ENCODE measurements at places on chromosomes 1 and 21.

DNA sequence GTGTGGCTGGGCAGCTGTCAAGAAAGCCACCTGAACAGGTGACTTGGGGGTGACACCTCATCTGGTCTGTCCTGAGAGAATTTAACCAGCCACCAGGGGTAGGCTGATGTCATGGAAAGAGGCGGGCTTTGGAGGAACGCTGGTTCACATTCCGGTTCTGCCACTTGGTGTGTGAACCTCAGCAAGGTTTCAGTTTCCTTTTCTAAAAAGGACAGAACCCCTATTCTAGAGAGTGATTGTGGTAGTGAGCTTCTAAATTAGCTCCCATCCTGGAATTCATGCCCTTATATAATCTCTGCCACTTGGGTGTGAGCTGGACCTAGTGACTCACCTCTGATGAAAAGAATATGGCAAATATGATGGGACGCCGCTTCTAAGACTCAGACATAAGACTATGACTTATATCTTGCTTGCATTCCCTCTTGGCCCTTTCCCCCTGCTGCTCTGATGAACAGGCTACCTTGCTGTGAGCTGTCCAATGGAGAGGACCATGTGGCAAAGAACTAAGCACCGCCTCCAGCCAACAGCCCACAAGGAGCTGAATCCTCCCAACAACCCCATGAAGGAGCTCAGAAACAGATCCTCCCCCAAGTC lies 332.1 kb downstream of the RRAGC start:
- no peak for DNase-seq

DNA sequence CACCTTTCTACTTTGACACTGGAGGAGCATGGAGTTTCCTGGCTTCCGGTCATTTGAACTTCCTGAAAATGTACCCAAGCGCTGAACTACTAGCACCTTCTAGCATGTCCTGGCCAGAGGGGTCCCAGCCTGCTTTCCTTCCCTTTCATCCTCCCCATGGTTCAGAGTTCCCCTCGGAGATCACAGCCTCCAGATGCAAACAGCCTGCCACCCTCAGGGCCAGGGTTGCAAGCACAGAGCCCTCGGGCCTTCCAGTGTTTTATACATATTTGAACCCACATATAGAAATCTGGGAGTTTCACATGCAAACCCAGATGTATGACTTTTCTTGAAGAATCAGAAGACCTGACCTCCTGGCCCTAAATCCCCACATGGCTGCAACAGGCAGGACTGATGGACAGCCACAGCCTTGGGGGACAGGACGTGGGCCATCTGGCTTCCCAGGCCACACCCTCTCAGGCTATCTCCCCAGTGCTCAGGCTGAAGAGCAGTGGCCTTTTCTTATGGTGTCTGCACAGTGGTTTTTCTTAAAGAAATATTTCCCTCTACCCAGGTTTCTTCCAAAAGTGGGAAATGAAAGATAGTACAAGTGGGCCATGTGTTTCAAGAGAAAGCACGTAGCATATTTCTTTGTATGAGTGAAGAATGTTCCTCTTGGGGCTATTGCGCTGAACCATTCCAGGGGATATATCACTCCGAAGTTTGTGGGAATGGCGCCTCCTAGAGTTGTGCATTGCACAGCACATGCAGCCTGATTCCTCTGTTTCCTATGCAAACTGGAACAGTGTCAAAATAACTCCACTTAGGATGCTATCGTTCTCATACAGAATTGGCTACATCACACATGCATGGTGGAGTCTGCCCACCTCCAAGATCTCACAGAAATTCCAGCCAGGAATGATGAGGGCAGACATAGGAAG lies 232.0 kb upstream of the VAMP3 start:
- DNase-seq = no peak

DNA sequence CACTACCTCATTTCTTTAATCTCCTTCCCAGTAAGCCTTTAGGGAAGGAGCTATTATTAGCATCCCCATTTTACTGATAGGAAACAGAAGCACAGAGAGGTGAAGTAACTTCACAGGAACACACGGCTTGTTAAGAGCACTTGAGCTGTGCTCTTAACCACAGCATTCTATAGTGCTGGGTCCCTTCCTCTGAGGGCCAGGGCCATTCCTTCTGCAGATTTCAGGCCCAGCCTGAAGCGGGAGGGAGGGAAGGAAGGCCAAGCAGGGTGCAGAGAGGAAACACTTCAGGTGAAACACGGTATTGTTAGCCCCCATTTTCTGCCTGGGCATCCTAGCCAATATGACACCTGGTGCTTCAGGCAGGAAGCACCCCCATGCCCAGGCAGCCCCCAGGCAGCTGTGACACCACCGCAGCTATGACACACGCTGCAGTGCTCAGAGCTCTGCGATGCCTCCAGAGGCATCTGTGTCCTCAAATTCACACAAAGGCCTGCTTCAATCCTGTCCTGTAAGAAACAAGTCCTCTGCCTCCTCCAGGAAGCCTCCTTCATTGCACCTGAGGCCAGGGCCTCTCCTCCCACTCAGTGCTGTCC lies 4.5 kb upstream of the EXTL1 start:
- no peak for DNase-seq

DNA sequence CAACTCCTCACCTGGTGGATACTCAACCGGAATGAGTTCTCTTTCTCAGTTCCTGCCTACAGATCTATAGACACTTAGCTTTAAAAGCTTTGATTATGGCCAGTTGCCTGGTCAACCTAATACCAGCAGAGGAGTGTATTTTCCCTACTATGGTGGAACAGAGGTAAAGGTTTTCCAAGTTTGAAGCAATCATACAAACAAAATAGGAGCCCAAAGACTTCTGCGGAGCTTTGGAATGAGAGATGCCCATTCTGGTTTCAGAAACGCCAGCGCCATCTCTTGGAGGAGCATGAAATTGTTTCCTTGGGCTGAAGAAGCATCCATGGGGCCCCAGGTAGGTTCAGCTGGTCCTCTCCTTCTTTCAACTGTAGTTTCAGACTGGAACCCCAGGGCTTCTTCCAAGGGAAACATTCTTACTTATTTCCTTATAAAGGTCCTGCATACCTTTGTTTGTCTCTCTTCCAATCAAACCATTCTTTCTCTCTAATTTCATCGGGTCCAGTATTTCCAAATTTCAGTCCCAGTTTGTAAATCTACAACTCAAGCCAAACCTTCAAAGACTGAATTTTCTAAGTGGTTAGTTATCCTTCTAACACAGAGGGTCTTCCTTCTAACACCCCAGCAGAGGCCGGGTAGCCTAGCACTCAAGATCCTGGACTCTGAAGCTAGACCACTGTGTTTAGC lies 95.9 kb downstream of the KCNJ15 start:
- peak; percentile 76 for DNase-seq

DNA sequence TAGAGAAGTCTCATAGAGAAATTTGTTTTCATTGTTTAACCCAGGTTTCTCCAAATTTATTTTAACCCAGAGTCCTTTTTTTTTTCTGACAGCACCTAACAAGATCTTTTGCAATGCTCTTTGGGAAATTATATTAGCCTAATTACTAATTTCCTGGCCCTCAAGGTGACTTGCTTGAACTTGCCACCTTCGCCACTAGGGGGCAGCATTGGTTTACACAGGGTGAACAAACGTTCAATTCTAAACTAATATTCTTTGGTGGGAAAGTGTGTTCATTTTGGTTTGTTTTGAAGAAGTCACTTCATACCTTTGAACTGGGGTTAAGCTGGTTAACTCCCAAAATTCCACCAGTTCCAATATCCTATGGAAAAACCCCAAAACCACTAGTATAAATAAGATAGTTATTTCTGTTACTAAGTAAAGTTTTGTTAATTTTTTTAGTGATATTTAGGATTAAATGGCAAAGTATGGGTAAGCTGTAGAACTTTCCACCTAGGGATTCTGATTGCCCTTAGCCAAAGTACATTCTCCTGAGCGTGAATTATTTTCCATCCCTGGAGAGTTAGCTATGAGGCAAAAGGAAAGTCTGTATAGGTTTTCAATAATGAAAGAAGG lies 13.0 kb downstream of the CCDC190 start:
- DNase-seq = peak; percentile 54

- DNase-seq = peak; percentile 57
These were observed at the start of gene LBR for GRCh38 chr1:225427235-225428067. Gene LBR (minus strand): TSS chr1:225428038. CDS start chr1:225424075, 3,963 bp downstream.

- peak; percentile 24 for DNase-seq
These were observed 61.1 kb downstream of the FMN2 start for GRCh38 chr1:240152611-240153297.

GRCh38 chr1:71492298-71493041 lies 411.6 kb upstream of the ZRANB2 start:
- no peak for DNase-seq

DNA sequence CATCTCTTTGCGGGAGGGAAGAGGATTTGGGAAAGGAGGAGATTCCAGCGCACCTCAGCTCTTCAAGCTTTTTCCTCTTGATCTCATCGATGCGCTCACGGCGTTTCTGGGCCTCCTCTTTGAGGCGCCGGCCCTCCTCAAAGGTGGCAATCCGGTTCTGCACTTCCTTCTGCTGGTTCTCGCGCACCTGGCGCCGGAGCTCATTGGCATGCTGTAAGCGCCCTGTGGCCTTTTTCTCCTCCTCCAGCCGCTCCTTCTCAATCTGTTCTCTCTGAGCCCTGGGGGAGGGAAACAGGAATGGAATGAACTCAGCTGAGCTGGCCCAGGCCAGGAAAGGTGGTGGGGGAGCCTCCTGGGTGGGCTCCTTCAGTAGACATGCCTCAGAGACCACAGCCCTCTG lies 10.4 kb upstream of the VSIG8 start:
- no peak for DNase-seq

DNA sequence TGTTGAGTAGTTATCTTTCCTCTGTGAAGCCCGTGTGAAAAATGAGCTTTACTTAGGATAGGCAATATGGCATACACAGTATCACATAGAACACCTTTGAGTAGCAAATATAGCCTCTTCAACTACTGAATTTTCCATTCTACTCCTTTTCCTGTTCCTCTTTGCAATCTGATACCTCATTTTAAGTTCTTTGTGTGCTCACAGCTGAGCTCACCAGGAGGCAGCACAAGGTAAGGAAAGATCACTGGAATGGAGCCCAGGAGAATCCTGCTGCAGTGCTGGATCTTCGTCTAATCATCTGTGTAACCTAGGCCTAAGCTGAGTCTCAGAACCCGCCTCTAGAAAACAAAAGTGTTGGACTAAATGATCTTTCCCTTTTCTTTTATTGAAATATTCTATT lies 171.0 kb downstream of the LRRC40 start:
- peak; percentile 11 for DNase-seq

DNA sequence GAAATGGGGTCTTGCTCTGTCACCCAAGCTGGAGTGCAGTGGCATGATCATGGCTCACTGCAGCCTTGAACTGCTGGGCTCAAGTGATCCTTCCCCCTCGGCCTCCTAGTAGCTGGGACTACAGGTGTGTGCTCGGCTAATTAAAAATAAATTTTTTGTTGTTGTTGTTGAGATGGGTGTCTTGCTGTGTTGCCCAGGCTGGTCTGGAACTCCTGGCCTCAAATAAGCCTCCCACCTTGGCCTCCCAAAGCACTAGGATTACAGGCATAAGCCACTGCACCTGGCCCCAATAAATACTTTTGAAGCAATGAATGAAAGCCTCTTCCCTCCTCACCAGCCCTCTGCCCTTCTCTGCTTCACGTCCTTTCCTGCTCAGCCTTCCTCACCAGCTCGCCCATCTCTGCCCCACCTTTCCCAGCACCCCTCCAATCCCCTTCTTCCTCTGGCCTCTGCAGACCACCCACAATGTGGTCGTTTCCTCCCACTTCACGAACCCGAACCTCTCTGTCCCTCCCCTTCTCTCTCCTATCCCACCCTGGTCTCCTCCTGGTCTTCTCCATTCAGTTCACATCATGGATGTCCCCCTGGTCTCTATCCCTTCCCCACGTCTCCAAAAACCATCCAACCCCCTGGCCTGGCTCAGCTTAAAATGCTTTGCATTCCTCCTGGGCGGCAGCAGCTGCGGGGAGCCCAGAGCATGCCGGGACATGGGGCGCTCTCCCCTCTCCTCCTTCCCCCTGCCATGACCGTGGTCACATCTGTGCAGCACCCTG lies 38.4 kb downstream of the RAP1GAP start:
- DNase-seq = no peak

Data from AG08396 (cell line).